Activated CD4-positive, alpha-beta T cell treated with anti-CD3 and anti-CD28 coated beads, Interleukin-2, amount 50 U/mL, for 1 hour (primary cell): ENCODE measurements at places on chromosomes 3 and 15.

DNA sequence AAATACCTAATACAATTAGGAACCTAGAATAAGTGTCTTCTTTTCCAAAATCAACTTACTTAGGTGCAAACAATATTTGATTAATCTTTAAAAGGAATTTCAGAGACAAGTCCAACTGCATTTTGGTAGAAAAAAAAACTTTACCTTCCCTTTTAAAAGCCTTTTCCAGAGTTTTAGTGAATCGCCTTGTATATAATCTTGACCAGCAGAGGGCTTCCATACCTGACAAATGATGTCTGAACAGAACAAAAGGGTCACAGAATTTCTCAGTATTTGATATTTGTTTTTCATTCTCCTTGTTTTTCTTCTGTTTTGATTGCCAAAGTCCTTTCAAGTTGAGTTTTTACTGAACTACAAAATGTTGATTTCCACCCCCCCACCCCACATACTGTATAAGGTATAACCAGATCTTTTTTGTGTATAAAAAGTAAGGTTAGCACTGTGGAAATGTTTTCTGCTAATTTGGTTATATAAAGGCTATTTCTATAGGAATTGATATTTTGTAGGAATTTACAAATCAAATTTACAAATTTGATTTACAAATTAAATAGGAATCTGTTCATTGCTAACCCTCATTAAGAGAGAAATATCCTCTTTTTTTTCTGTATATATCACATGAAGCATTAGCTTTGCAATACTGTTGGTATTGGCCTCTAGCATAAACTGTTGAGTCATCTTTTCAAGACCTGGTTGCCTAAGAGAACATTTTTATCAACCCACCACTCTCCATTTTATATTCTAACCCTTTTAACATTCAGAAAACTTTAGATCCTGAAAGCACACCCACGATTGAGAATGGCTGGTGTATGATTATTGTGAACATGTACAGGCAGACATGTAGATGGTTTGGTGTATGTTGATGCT, 464.1 kb upstream of the RARB start:
- DNase-seq = no peak

DNA sequence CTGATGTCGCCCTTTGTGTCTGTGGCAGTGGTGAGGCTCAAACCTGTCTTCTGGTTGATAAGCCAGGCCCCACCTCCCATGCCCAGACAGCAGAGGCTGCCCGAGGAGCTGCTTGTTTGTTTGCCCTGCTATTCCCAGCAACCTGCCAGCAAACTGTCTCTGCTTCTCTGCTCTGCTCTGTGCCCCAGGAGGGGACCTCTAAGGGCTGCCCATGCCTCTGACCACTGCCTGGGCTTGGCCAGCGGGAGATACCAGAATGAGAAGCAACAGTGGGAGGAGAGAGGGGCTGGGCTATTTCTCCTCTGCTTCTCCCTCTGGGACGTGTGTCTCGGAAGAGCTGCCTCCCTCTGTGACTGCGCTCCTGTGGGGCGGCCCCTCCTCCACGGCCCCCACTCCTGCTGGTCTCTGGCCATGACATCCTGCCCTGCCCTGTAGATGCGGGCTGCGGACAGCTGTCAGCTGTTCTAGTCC, 213.1 kb downstream of the RPLP1 start:
- no peak for DNase-seq

DNA sequence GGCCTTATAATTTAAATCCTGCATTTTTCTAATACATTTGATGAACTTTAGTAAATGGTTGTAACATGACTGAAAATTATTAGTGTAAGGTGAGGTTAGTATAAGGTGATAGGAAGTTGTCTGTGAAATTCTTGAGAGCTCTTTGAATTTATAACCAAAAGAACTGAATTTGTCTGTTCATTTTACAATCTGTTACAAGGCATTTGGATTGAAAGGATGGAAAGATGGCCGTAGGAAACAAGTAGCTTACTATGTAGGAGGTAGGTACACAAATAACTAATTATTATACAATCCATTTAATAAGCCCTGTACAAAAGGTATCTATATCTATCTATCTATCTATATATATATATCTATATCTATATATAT, 6.6 kb downstream of the DIPK2A start:
- no peak for DNase-seq

DNA sequence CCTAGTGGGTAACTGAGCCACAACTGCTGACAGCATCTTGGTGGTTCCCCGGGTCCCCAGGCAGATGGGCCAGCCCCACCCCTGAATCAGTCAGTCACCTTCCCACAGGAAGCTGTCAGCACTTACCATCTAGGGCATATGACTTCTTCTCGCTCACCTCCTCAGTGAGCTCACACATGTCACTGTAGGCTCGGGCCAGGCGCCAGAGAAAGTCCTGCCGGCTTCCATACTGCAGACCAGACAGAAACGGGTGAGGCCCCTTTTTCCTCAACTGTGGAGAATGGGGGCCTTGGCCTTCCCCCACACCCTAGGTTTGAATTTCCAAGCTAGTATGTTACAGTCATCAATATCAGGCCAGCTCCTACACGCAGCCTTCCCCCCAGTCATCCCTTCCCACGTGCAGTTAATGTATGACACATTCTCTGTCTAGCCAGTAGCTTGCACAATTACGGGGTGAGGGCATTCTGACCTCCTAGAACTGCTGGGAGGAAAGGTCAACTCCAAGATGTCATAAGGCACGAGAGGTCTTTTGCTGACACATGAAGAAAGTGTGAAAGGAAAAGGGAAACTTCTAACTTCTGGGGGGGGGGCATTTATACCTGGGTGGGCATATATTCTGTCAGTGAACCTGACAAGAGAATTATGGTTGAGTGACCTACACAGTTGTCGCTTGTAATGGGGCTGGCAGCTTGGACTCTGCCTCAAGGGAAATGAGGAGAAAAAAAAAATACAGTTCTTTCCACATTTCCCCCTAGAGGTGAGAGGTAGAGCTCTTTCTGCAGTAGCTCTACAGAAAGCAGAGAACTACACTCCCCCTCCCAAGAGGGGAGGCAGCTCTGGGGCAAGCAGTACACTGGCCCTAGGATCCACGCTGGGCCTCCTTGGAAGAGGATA, 10.9 kb downstream of the RMDN3 start:
- peak; percentile 53 for DNase-seq

DNA sequence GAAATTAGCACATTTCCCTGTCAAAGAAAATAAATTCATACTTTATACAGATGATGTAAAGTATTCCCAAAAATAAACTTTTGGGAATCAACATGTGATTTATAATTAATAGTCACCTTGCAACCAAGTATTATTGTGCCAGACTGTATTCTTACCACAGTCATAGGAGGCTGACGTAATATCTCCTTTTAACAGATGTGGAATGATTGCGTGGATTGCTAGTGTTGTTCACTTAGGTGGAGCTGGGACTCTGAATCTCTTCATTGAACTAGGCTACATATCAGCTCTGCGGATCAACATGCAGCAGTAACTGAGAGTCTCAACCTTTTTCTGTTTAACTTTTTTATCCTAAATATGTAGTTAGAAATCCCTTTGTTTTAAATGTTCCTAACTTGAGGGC, 37.2 kb downstream of the PXK start:
- no peak for DNase-seq

DNA sequence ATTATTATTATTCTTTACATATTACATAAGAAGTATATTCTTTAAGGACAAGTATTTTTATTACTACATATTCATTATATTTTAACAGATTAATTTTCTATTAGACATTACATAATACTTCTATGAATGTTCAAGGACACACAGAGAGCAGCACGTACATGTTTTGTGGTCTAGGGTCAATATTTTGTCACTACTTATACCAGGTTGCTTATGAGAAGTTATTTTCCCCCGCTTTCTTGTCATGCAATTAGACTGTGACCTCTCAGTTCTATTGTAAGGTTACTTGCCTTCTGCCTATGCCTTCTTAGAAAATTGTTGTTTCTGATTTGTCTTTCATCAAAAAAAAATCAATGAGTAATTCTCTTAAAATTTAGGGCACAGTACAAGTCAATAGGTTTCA, 21.5 kb downstream of the BCHE start:
- no peak for DNase-seq
